Inflammatory macrophage (primary cell): ENCODE measurements at places on chromosomes 7 and 10.

- no peak for DNase-seq
These were observed 61.9 kb upstream of the EBF3 start for GRCh38 chr10:130025811-130026485.

DNA sequence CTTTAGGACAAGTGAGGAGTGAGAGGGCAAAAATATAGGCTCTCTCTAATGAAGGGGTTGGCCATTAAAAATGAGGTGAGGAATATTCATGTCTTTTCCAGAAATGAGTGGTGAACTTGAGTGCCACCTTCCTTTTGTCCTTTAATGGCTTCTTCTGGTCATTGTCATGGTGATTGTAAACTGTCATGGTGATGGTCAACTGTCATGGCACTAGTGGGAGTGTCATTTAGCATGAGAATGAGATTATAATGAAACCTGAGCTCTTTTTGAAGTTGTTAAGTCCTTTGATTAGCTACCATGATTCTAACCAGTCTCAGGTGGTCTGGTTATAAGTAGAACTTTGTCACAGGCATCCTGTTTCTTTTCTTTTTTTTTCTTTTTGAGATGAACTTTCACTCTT is 524.4 kb downstream of the NEBL start:
- DNase-seq: no peak

DNA sequence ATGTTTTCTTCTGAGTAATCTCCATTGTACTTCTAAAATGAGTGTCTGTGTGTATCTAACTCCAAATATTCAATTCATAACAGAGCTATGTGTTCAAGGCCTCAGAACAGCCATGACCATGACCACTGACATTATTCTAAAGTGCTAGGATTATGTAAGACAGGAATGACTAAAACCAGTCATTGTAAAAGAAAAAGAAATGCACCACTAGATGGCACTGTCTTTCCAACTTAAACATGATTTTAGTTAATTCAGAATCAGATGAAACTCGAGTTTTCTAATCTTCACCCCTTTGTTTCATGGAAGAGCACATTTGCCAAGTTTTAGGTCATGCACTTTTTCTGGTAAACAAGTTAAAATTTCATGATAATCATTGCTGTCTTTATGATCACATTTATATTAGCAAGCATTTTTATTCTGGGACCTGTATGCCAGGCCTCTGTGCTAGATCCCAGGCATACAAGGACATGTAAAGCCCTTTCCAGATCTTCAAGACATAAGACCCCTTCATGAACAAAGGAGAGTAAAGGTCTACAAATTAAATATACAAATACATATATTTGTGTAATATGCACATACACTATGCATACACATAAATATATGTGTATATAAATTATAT is 26.1 kb upstream of the RSU1 start:
- peak; percentile 81 for DNase-seq

DNA sequence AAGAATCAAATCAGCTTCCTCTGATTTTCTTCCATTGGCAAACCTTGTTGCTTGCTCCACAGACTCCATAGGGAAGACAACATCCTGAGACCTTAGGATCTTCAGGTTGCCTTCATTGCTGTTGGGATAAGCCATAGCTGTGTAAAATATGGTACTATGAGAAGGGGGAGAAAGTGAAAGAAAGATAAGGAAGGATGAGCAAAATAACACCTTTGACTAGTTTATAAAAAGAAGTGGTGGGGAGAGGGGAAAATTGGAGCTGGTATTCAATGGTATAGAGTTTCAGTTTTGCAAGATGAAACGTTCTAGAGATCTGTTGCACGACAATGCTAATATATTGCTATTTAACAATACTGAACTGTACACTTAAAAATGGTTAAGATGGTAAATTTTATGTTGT is 180.4 kb upstream of the PHYHIPL start:
- DNase-seq: no peak

DNA sequence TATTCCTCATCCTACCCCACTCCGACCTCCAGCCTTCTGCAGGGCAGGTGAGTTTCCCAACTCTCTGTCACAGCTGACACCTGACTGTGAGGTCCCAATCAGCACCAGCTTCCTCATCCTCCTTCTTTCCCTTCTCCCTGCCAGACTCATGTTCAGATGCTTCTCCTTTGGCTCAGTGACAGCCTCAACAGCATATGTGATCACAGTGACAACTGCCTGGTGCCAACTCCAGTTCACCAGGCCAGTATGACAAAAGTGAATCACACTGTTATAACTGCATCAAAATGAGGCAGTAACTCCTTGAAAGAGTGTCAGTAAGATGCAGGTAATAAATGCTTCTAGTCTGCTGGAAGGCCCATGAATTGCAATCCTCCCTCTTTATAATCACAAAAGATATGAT is 46.8 kb upstream of the NFE2L3 start:
- peak; percentile 52 for DNase-seq

DNA sequence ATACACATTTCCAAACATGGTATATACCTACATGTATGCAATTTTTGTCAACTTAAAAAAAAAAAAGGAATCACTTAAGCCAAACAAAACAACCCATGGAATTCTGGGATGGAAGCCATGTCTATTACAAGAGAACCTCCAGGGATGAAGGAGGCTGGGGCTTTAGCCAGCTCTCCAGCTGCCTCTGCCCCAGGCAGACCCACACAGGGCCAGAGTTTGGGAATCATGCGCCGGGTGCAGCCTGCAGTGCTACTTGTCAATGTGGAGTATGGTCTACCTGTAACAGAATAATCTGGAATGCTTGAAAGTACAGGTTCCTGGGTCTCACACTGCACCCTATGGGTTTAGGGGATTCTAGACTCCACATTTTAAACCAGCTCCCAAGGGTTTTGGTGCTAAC is 10.8 kb downstream of the ATP6V0E2 start:
- DNase-seq: no peak

- no peak for DNase-seq
These were observed 826.7 kb upstream of the GHITM start for GRCh38 chr10:83312570-83312969.

GRCh38 chr10:59072038-59072437 is 104.4 kb upstream of the PHYHIPL start:
- DNase-seq: no peak

GRCh38 chr10:128035557-128035973 is 90.7 kb downstream of the MKI67 start:
- peak; percentile 57 for DNase-seq

- no peak for DNase-seq
These were observed 394.0 kb downstream of the THSD7A start for GRCh38 chr7:11437994-11438393.

DNA sequence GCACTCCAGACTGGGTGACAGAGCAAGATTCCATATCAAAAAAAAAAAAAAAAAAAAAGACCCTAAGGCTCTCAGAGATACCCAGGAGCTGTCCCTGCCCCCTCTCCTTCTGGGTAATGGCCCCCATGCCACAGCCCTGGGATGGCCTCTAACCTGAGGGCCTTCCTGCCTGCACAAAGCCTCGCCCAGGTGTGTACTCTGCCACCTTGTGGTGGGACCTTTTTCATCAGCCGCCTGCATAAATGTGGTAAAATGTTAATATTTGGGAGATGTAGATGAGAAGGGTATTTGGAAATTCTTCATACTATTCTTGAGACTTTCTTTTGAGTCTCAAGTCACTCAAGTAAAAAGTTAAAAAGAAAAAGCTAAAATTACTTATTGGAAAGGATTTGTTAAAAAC is 46.3 kb upstream of the RNF216 start:
- no peak for DNase-seq

DNA sequence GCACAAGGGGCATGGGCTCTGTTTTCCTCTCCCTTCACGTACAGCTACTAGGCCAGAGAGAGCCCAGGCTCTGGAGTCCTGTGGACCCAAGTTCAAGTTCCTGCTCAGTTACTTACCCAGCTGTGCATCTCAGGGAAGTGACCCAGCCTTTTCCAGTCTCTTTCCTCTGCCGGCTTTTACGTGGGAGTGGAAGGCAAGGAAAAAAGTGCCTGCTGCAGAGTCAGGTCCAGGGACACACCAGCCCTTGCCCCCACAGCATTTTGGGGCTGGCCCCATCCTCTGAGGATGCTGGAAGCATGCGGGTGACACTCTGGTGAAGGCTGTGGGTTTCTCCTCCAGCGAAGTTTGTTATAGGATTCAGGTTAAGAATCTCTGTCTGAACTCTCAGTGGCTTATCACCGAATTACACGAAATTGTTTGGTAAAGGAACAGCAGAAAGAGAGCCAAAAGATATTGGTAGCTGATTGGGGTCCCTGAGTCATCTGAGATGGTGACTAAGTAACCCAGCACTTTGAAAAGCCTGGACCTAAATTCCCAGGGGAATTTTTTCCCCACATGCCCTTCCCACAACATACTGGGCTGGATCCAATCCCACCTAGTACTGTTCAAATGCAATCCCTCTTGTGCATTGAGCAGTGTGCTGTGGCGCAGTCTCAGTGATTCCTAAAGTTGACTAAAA is 424.3 kb downstream of the RPS24 start:
- no peak for DNase-seq

GRCh38 chr10:64096941-64097340 is 575.7 kb downstream of the REEP3 start:
- no peak for DNase-seq

DNA sequence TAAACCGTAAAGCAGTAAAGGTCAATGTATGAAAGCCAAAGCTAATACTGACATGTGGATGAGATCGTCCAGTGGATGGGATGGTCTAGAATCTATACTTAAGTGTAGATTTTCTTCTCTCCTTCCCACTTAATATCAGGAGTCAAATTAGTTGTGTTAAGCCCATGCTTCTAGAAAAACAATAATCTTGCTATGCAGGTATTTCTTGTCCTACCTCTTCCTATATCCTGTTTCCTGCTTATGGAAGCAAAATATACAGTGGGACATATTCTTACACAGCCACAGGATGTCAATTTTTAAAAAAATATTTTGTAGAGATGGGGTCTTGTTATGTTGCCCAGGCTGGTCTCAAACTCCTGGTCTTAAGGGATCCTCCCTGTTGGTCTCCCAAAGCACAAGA is 27.5 kb downstream of the CPEB3 start:
- no peak for DNase-seq
